Stimulated activated CD4-positive, alpha-beta T cell treated with anti-CD3 and anti-CD28 coated beads, Interleukin-15, amount 100 ng/mL, for 48 hours (primary cell): ENCODE measurements at places on chromosomes 16 and 17.

- no peak for DNase-seq
Measured at GRCh38 chr17:60769327-60769726, 91.7 kb downstream of the BCAS3 start.

DNA sequence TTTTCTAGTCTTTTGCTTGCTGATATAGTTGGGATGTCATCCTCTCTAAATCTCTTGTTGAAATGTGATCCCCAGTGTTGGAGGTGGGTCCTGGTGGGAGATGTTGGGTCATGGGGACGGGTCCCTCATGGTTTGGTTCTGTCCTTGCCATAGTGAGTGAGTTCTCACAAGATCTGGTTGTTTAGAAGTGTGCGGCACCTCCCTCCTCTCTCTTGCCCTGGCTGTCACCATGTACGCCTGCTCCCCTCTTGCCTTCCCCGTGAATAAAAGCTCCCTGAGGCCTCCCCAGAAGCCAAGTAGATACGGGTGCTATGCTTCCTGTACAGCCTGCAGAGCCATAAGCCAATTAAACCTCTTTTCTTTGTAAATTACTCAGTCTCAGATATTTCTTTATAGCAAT is 15.2 kb downstream of the IL4R start:
- no peak for DNase-seq

GRCh38 chr17:60947100-60947499 is 269.4 kb downstream of the BCAS3 start:
- no peak for DNase-seq

DNA sequence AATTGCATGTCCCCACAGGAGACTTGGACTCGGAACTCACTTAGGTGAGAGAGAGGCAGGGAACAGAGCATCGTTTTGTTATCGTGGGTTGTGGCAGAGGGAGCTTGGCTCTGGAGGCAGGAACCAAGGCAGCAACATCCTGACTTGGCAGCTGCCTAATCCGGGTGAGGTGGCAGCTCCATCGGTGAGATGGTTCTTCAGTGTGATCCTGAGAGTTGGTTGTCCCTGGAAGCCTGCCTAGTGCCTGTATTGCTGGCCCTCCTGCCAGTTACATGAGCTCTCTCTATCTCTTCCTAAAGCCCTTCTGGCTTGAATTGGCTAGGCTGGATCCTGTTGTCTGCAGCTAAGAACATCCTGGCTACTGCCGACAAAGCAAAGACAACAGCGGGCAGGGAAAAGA is 19.9 kb upstream of the SEC14L1 start:
- DNase-seq, result no peak

DNA sequence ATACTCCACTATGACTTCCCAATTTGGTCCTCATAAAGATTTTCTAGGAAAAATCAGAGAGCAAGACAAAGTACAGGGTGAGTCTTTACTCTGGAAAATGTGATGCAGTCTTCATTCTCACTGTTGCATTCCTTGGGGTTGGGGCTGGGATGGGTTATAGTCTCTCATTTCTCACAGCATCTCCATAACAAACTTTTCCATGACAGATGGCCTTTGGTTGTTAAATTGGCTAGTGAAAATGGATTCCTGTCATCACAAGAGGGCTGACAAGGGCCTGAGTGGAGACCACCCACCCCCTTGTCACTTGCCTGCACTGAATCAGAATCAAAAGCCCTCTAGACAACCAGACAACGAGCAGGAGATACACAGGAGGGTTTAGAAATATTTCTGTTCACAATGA is 174.6 kb downstream of the AATF start:
- no peak for DNase-seq

DNA sequence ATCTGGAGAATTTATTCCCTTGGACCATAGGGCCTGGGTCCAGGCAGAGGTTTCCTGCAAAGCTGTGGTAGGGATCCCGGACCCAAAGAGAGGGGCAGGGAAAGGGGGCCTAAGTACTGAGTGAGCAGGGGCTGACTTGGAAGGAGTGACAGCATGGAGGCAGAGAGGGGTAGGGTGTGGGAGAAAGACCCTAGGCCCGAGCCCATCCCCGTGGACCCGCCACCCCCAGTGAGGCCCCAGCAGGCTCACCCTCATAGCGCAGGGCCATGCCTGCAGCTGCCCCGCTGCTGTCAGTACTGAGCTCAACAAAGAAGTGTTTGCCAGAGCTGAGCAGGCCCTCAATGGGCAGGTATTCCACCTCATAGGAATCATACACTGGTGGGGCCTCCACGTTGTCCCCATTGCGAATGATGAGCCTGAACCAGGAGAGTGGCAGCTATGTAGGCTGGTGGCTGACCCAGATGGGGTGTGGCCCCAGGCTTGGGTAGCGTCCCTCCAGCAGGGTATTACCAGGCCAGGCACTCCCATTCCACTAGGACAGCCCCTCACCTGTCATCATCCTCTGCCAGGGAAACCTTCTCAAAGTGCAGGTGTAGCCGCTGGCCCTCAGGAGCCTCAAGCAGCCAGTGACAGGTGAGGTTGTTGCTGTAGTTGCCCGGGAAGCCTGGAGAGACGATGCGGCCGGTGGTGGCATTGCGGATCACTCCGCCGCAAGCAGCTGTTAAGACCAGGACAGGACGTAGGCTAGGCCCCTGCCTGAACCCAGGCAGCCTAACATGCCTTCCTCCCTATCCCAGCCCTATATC is 9.1 kb upstream of the PHF12 start:
- DNase-seq, result no peak

GRCh38 chr16:73143576-73144422 is 95.9 kb upstream of the ZFHX3 start:
- no peak for DNase-seq
